ENCODE measurements at places on chromosomes 5 and 9. TPM values are rescaled to one million over a fixed set of nuclear protein-coding genes. Genes with fewer than 3 reads are reported as not detected.

DNA sequence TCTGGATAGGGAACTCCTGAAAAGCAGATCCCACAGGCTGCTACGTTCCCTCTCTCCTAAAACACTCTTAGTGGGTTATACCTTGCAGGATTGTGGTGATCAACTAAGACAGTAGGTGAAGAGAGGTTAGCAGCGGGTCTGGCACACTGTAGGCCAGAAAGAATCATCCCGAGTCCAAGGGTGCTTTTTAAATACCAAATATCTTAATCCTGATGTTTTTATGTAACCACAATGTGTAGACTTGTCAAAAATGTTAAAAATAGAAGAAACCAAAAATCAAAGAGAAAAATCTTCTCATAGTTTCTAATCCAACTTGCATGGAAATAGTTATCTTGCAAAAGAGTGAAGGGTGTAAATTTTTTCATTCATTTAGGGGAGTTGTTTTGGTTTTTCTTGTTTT lies 52.3 kb upstream of the IFNK start:
- no peak for DNase-seq

Gene GMCL2
- not detected for total RNA-seq

- no peak for DNase-seq
Observed at GRCh38 chr9:94718936-94719335, 7.6 kb upstream of the AOPEP start.

DNA sequence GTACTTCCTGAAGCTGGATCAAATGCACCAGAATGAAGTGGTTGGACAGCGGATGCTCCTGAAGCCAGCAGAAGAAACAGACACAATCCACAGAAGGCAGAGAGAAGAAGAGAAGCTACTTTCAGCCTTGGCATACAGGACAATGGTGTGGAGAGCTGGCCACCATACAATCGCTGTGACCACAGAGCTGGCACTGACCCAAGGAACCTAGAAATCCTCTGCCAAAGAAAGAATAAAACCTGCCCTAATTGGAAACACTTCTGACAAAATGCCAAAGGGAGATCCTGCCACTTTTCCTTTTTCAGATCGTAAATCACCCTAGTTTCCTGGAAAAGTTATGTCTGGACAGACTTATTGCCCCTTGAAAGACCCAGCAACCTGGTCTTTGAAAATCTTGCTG lies 77.8 kb downstream of the BAAT start:
- DNase-seq: no peak

DNA sequence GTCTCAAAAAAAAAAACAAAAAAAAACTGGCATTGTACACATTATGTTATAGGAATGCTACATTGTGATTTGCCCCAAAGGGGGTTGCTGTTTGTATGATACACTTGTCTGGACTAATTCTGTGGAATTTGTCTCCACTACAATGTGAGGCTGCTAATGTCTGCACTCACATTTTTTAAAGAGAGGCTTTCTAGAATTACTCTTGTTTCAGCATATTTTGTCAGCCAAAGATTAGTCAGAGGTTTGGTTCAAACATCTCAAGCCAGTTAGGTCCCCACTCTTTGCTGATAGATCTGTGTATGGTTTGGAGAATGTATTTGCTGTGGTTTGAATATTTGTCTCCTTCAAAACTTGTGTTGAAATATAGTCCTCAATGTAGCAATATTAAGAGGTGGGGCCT lies 59.3 kb upstream of the ZNF169 start:
- DNase-seq: no peak

- no peak for DNase-seq
Observed at GRCh38 chr5:6302684-6303083, 75.7 kb downstream of the MED10 start.

Gene CD74
- 2.9 TPM for total RNA-seq

GRCh38 chr9:137215196-137215986 lies 6.6 kb downstream of the RNF208 start:
- no peak for DNase-seq

GRCh38 chr5:111853748-111854147 lies 96.8 kb upstream of the NREP start:
- no peak for DNase-seq

DNA sequence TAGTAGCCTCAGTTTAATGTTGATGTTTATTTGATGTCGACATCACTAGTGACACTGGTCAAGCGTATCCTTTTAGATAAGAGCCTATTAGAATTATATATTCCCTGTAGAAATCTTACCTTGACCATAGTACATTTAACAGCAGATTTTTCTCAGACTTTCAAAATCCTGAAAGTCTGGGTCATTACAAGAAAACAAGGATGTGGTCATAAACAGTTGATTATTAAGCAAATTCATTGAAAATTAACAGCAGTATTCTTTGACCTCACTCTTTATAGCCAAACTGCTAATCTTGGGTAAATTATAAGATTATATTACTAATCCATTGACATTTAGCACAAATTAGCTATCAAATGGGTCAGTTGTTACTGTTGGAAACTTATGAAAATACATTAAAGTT lies 83.4 kb downstream of the GHR start:
- no peak for DNase-seq

- no peak for DNase-seq
Observed at GRCh38 chr9:33135470-33135958, 31.6 kb downstream of the B4GALT1 start.

DNA sequence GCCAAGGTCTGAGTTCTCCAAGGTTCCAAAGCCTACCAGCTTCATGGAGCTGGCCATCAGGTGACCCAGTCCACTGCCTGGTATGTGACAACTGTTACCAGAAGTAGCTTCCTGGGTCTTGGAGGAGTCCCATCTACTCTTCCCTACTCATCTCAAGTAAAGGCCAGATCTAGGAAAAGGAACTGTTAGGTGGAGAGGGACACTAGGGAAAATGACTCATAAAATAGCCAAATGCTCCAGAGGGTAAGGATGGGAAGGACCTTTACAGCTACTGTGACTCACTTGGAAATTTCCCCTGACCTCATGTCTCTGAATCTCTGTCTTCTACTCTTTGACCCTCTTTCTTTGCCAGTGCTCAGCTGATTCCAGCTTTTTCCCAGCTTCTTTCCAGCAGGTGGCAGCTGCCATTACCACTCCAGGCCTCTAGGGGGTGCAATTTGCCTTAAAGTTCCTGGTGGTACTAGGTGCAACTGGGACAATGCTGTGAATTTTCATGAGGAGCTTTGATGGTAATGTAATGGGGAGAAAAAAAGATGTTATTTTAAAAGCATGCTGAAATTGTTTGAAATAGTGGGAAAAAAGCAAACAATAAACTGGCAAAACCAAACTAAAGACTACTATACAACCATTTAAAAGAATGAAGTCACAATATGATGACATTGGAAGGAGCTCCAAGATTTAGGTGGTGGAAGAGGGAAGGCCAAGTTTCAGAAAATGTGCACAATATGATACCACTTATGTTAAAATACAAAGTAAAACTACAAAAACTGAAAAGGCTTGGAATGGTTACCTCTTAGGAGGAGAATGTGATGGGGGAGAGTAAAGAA lies 27.1 kb upstream of the MYORG start:
- DNase-seq: peak; percentile 79

GRCh38 chr5:147586832-147587231 lies 77.0 kb upstream of the DPYSL3 start:
- no peak for DNase-seq

GRCh38 chr5:132069561-132069960 lies 4.0 kb upstream of the CSF2 start:
- DNase-seq: no peak

Gene ADAMTSL1
- total RNA-seq: 21.2 TPM

Gene ZNF483
- total RNA-seq: 1.2 TPM

DNA sequence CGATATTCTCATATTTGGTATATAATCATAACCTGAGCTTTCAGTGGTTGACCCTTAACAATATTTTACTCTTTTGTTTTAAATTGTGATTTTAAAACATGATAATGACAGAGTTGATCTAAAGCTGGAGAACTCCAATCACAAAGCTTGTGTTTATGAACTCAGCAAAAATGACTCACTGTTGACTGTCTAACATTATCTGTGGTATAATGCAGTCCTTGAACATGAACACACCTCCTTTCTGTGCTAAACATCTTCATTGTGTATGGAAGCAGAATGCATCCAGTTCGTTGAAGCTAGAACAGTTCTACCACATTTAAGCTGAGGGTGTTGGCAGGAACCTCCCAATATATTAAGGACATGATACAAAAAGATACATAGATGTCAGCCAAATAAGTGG lies 1030.2 kb upstream of the SEMA6A start:
- DNase-seq: no peak

Gene BTNL8
- total RNA-seq: not detected

DNA sequence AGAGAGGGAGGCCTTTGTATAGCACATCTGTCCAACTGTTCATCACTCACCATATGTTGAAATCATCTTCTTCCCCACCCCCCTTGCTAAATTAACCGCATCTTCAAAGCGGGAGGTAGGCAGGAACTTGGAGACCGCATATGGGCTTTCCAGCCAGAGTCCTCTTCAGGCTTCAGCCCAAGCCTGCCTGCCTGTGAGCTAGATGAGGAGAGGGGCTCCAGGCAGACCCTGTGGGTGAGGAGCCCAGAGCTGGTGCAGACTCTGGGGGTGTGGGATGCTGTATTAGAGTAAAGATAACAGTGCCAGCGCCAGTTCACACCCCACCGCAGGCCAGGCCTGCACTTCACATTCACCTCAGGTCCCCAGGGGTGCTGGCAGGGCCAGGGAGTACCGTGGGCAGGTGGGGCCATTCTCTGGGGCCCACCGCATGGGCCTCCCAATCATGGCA lies 16.2 kb downstream of the PRRC2B start:
- DNase-seq: no peak

GRCh38 chr5:90421136-90421535 lies 11.6 kb upstream of the CETN3 start:
- DNase-seq: peak; percentile 6

Gene NFIB
- 8.9 TPM for total RNA-seq

- peak; percentile 28 for DNase-seq
Observed at GRCh38 chr9:131234799-131235479, 41.4 kb downstream of the FAM78A start.

Measured in myocyte (in vitro differentiated cells).